Central memory CD4-positive, alpha-beta T cell (primary cell): ENCODE measurements at places on chromosomes 7 and 10.
A peak's percentile ranks its signal among the peaks of the same experiment; 100 is the strongest.

- DNase-seq, result no peak
Measured at GRCh38 chr7:149707448-149707886, 65.9 kb downstream of the ZNF467 start.

DNA sequence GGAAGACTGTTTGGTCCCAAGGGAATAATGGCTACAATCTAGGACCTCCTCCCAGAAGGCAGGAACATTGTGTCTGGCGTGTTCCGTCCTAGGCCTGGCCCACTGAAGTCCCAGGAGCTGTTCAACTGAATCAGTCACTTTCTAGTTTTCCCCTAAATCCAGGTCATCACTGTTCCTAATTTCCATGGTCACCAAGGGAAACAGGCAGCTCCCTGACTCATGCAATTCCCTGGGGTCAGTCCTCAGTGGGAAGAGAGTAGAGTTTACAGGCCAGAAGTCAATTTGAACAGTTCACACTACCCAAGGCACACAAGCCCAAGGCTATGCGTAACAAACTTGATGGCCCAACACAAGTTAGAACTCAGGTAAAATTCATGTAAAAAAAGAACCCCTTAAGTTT lies 44.0 kb downstream of the CREB3L2 start:
- DNase-seq, result no peak

DNA sequence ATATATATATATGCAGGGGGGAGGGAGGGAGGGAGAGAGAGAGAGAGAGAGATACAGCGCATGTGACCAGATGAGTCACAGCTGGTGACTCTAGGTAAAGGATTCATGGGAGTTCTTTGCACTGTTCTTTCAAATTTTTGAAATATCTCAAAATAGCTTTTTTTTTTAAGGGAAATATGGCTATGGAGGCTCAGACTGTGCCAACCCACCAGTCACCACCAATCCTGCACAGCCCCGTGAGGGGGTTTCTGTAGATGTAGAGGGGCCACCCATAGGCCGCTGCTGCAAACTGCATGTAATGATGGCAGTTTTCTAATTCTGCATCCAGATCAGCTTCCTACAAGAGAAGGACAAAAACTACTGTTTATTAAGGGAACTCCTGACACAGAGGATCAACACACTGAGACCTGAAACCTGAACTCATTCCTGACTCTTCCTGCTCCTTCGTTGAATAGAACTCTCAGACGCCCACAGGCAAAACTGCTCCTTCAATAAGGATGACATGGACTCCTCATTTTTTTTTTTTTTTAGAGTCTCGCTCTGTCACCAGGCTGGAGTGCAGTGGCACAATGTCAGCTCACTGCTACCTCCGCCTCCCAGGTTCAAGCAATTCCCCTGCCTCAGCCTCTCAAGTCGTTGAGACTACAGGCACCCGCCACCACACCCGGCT lies 17.3 kb downstream of the DAGLB start:
- no peak for DNase-seq

GRCh38 chr7:156397249-156397648 lies 243.3 kb upstream of the RNF32 start:
- DNase-seq, result no peak

DNA sequence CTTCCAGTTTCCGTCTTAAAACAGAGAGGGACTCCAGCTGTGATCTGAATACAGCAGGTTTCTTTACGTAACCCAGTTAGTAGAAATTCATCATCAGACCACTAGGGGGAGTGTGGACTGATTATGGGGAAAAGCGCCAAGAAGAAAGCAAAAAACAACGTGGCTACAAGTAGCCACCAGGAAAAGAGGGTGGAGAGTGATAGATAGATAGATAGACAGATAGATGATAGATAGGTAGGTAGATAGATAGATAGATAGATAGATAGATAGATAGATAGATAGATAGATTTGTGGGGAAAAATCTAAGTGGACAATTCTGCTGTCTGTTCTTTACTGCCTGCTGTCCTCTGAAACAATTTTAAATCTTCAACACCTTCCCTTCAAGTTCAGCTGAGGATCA lies 12.7 kb upstream of the AKR1B10 start:
- peak; percentile 39 for DNase-seq

GRCh38 chr10:121368347-121369025 lies 229.8 kb downstream of the FGFR2 start:
- DNase-seq, result no peak

- no peak for DNase-seq
Measured at GRCh38 chr10:126331101-126331500, 57.2 kb downstream of the ADAM12 start.

DNA sequence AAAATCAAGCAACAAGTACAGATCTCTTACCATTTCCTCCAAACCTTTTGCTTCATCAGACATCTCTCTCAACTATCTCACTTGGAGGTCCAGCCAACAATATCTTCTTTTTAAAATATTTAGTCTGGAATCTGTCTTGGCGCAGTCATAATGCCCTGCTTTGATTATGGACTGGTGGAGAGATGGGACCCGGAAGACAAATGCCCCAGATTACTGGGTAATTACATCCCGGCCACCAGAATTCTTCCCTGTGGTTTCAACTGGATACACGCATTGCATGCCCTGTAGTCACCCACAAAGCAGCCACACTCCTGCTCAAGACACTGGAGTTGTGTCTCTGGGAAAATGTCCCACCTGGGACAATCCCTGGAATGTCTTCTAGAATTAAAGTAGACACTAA lies 65.5 kb downstream of the BPGM start:
- DNase-seq, result no peak

DNA sequence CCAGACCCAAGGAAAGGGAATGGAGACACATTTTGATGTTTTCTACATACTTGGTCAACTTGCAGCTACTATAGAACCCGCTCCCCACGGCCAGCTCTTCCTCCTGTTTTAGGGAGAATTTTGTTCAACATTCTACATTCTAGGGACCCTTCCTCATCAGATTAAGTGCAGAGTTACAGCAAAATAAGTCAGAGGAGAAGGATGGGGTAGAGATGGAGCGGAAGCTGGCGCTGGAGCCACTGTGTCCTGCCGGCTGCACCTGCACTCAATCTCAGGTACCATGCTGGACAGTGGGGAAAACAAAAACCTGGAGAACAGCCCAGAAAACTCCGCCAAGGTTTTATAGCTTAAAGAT lies 79.4 kb upstream of the EN2 start:
- no peak for DNase-seq

- no peak for DNase-seq
Measured at GRCh38 chr7:133419041-133419440, 166.2 kb downstream of the EXOC4 start.

DNA sequence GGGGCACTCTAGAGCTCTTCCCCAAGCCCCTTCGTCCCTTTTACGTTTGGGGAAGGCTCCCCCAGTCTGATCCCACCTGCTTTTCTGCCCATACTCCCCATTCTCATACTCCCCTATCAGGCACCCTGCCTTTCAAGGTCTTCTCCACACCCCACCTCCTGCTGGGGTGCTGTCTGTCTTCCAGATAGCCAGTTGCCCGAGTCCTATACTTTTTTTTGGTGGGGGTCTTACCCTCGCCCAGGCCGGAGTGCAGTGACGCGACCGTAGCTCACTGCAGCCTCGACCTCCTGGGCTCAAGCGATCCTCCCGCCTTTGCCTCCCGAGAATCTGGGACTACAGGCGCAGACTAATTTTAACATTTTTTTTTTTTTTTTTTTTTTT lies 775 bp upstream of the ABHD11 start:
- DNase-seq, result no peak

- no peak for DNase-seq
Measured at GRCh38 chr10:44460416-44460815, 75.5 kb upstream of the CXCL12 start.

GRCh38 chr10:67471022-67471421 lies 225.0 kb downstream of the CTNNA3 start:
- DNase-seq, result no peak

DNA sequence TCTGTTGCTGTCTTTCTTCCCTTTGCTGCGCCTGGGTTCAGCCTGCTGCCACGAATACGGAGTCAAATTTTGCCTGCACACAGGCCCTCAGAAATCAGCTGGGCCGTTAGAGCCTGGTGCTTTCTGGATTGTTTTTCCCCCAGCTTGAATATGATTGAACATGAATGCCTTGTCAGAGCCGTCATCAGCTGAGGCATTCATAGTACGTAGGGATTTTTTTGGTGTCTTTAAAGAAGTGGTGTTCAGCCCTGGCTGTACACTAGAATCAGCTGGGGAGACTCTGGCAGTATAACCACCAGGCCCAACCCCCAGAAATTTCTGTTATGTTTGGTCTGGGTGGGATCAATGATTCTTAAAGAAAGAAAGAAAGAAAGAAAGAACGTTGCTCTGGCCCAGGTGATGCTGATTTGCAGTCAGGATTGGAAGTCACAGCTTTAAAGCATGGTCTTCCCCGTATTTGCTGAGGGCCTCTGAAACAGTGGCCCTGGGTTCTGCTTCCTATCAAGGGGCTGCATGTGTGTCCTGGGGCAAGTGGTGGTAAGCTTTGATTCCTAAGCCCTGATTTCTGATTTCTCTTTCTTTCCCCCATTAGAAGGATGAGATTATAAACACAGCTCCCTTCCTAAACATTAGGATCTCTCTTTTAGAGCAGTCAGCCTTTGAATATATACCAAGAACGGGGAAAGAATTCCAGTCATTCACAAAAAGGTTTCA lies 24.7 kb downstream of the NUB1 start:
- DNase-seq, result no peak

DNA sequence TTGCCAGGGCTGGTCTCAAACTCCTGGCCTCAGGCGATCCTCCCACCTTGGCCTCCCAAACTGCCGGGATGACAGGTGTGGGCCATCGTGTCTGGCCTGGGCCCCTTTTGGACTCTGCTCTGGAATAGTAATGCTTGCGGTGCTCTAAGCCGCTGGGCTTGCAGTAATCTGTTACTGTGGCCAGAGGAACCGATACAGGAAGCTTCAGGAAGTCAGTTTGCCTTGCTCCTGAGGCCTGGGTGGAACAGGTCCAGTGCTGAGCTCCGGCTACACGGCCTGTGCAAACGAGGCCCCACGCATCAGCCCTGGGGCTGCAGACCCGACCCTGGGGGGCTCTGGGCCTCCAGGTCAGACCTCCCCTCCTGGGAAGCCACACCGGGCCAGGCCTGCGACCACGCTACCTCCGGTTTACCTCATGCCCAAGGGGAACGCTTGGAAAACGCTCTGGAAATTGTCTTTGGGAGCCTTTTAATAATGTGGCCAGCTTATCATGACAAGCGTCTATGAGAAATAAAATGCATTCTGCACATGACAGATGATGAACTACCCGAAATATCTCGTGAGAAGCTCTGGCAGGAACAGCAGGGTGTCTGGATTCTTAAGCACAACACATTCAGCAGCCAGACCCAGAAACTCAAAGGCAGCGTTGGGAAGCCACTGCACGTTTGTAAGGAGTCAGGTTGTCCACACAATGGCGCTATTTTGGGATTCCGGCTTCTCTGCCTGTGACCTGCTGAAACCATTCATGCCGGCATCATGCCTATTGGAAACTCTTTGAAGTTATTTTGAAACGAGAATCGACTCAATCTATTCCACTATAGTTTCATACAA lies 10.1 kb upstream of the ADAP1 start:
- DNase-seq, result no peak

GRCh38 chr10:74909670-74910069 lies 83.3 kb downstream of the KAT6B start:
- DNase-seq, result no peak

DNA sequence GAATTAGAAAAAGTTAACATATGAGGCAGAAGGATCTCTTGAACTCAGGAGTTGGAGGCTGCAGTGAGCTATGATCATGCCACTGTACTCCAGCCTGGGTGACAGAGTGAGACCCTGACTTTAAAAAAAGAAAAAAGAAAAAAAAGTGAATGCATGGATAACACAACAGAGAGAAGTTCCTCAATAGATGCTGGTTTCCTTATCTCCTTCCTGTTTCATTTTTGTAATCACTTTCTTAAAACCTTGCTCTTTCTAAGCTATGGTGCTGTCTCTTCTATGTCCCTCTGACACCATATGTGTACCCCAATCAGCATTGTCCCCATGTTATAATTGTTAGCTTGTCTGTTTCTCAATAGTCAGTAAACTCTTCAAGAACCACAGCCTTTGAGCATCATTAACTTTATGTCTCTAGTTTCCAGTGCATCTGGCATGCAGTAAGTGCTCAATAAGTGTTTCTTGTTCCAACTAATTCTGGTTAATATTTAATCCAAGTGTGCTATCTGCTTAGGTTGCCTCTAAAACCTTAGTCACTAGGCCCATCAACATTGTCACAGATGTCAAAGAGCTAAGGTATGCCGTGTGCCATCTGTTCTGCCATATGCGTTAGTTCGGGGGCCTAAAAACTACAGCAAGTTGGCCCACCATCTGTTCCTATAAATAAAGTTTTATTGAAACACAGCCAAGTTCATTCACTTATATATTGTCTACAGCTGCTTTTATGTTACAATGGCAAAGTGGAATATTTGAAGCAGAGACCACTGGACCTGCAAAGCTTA lies 36.2 kb downstream of the MPP7 start:
- no peak for DNase-seq

- no peak for DNase-seq
Measured at GRCh38 chr7:100443096-100443840, 7.0 kb upstream of the PPP1R35 start.

DNA sequence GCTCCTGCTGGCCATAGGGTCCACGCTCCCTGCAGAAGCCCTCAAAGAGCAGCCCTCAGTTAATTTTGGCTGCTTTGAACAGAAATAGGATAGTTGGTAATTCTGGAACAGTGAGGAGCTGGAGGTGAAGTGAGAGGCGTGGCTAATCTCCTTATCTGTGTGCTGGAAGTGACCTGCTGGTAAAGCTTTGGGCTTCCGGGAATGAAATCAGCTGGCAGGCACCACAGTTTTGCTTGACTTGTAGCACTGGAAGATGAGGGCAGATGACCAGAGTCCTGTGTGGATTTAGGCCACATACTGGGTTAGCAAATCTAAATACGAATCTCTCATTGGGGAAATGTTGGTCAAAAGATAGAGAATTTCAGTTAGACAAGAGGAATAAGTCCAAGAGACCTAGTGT lies 10.2 kb downstream of the ATP6V0E2 start:
- no peak for DNase-seq

DNA sequence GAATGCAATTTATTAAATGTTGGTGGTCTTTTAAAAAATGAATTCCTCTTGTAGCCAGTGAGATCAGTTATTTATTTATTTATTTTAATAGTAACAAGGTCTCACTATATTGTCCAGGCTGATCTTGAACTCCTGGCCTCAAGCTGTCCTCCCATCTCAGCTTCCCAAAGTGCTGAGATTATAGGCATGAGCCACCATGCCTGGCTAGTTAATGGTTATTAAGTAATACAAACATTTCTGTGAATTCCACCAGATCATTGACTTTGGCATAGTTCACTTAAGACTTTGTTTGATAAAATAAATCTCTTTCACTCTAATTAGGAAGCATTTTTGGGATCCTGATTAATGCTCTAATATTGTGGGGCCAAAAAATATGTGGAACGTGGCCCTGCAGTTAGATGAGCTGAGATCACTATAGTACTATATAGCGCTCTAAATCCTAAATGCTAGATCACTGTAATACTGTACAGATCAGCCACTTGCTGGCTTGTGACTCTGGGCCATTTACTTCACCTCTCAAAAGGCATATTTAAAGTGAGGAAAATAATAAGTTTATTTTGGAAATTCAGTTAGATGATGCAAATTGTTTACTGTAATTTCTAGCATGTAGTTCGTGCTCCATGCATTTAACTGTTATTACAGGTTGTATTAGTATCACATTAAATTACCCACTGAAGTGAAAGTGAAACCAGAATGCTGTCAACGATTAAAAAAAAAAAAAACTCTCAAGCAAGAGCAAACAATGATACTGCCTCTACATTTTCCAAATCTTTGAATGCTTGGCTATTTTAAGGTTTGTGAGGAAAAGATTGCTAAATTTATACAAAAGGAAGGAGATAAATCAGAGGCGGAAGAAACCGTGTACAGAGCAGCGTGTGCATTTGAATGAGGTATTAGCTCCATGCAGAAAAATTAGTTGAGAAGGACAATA lies 15.9 kb upstream of the FAS start:
- no peak for DNase-seq

GRCh38 chr10:28624351-28624750 lies 53.0 kb upstream of the BAMBI start:
- no peak for DNase-seq
